ENCODE measurements at places on chromosomes 6 and 20.
A peak's percentile ranks its signal among the peaks of the same experiment; 100 is the strongest.

- peak; percentile 71 for DNase-seq
Measured at GRCh38 chr6:28258877-28259777, at the start of gene NKAPL. Gene NKAPL, plus strand, starts transcription at chr6:28259297. Its CDS starts 75 bp downstream, at chr6:28259372.

DNA sequence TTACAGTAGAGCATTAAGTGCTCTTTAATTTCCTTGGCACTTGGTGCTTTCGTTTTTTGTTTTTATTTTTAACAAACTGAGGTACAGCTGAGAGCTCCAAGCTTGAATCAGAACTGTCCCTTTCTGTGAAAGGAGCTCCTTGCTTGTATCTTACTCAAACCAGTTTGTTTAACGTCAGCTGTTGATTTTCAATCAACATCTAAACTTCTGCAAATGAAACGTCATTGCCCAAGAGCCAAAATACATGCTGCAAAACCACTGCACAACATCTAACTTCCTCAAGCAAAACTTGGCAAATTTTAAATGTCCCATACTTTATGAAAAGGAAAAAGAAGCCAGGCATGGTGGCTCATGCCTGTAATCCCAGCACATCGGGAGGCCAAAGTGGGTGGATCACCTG lies 15.2 kb downstream of the VNN2 start:
- DNase-seq, result no peak

DNA sequence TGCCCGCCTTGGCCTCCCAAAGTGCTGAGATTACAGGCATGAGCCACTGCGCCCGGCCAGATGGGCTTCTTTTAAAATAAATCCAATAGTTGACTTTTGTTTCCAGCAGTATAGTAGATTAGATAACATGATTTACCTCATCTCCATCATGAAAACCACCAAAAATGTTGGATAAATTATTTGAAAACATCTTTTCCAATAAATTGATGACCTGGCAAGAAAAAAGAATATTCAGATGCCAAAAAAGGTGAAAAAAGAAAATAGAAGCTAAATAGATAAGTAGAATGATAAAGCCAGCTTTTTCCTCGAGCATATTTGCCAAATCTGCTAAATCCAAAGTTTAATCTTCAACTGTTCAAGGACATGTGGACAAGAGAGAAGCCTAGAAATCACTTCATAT lies 109.2 kb downstream of the PHF3 start:
- DNase-seq, result no peak

GRCh38 chr6:107473660-107474059 lies 14.3 kb upstream of the PDSS2 start:
- no peak for DNase-seq
